MCF 10A (cell line): ENCODE measurements at places on chromosomes 2 and 18. TPM values are rescaled to one million over a fixed set of nuclear protein-coding genes. Genes with fewer than 3 reads are reported as not detected.

The SLC23A3 gene
- 1.7 and 2.6 TPM in 2 replicates for total RNA-seq

The ARMC9 gene
- 16.5 and 19.8 TPM in 2 replicates for total RNA-seq

The ING5 gene
- 27.8 and 35.5 TPM in 2 replicates for total RNA-seq

The RTP5 gene
- not detected in 2 replicates for total RNA-seq

The HAAO gene
- total RNA-seq: not detected in 2 replicates

The NR4A2 gene
- total RNA-seq: 1.4 and 2.6 TPM in 2 replicates

The TUBA3D gene
- total RNA-seq: not detected in 2 replicates

The KIF1A gene
- not detected in 2 replicates for total RNA-seq

The PTCD3 gene
- total RNA-seq: 95.3 and 96.3 TPM in 2 replicates

The KIAA2012 gene
- total RNA-seq: not detected in 2 replicates

The TFCP2L1 gene
- total RNA-seq: 22.6 and 24.3 TPM in 2 replicates

The VIT gene
- not detected in 2 replicates for total RNA-seq

The PDE1A gene
- total RNA-seq: 0.15 and 0.30 TPM in 2 replicates

The SLC38A11 gene
- total RNA-seq: not detected in 2 replicates

The HOXD11 gene
- total RNA-seq: not detected in 2 replicates

The ADD2 gene
- total RNA-seq: 0.23 and 0.34 TPM in 2 replicates

The INO80D gene
- total RNA-seq: 18.7 and 21.6 TPM in 2 replicates

The ZNF385B gene
- 0.33 TPM in 1 of 2 replicates, not detected in the other for total RNA-seq

The SPATA3 gene
- total RNA-seq: not detected in 2 replicates

The FLACC1 gene
- 0.74 and 1.1 TPM in 2 replicates for total RNA-seq

The CAPN13 gene
- not detected in 2 replicates for total RNA-seq

The DNAJC5G gene
- not detected in 2 replicates for total RNA-seq

The NOSTRIN gene
- 0.44 and 0.51 TPM in 2 replicates for total RNA-seq

The FAM124B gene
- total RNA-seq: not detected in 2 replicates

The LYPD6 gene
- 2.0 and 3.2 TPM in 2 replicates for total RNA-seq

The IL36A gene
- not detected in 2 replicates for total RNA-seq

The TSPYL6 gene
- not detected in 2 replicates for total RNA-seq

The RUFY4 gene
- not detected in 2 replicates for total RNA-seq

The MEIS1 gene
- 4.1 and 4.4 TPM in 2 replicates for total RNA-seq

The TXNDC2 gene
- not detected in 2 replicates for total RNA-seq

The HTR2B gene
- total RNA-seq: not detected in 2 replicates
